Activated effector memory CD4-positive, alpha-beta T cell treated with anti-CD3 and anti-CD28 coated beads, Interleukin-2, amount 50 U/mL, for 16 hours (primary cell): ENCODE measurements at places on chromosomes 7 and 10.

DNA sequence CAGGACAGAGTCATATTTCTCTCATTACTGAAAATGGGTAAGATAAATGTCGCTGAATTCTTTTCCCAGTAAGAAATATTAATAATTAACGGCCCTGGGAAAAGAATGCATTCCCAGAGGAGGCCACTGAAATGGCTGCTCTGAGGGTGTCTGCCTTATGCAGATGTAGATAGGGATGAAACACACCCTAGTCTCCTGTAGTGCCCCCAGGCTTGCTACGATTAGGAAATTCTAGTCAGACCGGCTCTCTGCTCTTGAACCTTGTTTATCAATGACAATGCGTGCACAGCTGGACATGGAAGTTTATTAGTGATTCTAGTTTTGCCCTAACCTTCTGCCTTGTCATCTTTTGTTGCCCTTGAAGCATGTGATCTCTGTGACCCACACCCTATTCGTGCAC, 291.1 kb downstream of the ZNF248 start:
- DNase-seq, result no peak

- no peak for DNase-seq
Observed at GRCh38 chr10:93071674-93072224, 1.9 kb upstream of the CYP26A1 start.

GRCh38 chr7:45156516-45157272, 897 bp upstream of the RAMP3 start:
- DNase-seq, result peak; percentile 58

GRCh38 chr10:120802935-120803334, 48.2 kb upstream of the WDR11 start:
- no peak for DNase-seq

- DNase-seq, result peak; percentile 44
Observed at GRCh38 chr10:5528989-5529701, 4.4 kb downstream of the CALML3 start.

GRCh38 chr10:123904834-123905409, 13.3 kb upstream of the CPXM2 start:
- no peak for DNase-seq

DNA sequence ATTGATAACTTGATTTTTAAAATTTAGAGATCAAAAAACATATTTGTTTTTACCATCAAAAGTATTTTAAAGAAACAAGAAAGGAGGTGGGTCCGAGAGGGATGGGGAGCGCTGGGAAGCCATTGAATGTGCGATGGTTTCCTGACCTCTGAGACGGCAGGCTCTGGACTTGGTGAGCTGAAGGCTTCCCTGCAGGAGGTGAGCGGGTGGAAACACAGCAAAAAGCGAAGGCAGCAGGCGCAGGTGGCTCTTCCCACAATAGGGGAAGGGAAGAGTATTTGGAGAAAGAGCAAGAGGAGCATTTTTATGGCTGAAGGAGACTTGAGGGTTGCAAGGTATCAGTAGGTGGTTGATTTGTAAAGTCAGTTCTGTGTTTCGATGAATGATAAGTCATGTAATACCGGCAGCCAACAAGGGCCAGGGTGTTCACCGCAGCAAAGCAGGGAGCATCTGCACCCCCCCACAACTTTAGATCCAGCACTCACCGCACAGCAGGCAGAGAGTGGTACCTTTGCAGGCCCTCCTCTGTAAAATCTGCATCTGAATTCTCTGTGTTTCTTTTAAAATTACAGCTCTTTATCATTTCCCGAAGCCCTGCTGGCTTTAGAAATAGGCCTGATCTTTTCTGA, 10.5 kb downstream of the C10orf53 start:
- no peak for DNase-seq
